Mesenteric fat pad (tissue), 1 donor: ENCODE measurements at places on chromosomes 2 and 18.

- no peak for DNase-seq
These were observed 198.1 kb upstream of the NRP2 start for GRCh38 chr2:205484215-205484614.

DNA sequence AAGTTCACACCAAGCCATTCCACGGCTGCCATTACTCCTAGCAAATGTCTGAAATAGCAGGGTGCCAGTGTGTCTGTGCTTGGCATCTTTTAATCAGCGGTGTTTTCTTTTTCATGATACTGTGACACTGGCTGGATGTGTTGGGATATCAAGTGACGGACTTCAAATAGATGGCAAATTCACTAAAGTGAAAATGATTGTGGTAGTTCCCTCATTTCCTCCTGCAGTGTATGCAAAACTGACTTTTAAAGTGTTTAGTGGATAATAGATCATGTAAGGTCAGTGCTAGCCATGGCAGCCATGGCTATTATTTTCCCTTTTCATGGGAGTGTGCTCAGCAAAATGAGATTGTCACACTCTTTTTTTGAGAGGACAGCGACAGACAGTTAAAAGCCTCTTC lies 261.5 kb upstream of the SIX3 start:
- no peak for DNase-seq

DNA sequence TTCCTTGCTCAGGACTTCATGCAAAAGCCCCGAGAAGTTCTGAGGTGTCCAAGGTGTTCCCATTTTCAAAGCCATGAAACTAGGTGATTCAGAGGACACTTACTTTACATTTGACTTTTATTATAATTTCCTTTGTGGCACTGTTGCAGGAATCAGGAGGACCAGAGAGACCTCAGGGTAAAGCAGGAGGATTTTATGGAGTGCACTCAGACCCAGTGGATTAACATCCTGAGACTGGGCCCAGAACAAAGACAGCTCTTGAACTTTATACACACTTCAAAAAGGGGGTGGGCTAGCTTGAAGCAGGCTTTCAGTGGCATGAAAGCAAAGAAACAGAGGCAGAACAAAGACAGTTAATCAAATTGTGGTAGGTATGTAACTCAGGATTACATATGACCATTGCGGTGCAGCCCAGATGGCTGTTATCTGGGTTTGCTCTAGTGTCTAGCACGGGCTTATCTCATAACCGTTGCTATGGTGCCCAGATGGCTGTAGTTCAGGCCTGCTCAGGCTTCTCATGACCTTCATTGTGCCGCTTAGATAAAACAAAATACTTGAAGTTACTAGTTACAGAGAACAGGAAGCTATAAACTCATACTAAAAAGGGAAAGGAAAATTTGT lies 39.4 kb downstream of the TMEM182 start:
- no peak for DNase-seq

GRCh38 chr2:39661826-39662225 lies 3.9 kb upstream of the TMEM178A start:
- DNase-seq, result no peak

- no peak for DNase-seq
These were observed 95.0 kb downstream of the TMEM17 start for GRCh38 chr2:62410926-62411456.
